ENCODE measurements at places on chromosomes 6 and 20.
A peak's percentile ranks its signal among the peaks of the same experiment; 100 is the strongest.

GRCh38 chr20:16352321-16352720 is 220.9 kb downstream of the KIF16B start:
- no peak for DNase-seq

DNA sequence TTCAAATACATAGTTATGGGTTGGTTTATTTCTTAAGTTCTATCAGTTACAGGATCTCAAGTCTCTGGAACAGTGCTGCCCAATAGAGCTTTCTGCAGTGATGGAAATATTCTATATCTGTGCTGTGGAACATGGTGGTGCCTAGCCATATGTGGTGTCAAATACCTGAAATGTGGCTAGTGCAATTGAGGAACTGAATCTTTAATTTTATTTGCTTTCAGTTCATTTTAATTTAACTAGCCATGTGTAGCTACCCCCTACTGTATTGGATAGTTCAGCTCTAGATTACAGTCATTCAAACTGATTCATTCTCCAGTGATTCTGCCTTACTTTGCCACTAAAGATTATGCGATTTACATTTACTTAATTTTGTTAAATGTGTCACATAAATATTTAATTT is 503.2 kb downstream of the CDKAL1 start:
- DNase-seq = no peak

GRCh38 chr6:45366534-45366933 is 11.2 kb downstream of the SUPT3H start:
- no peak for DNase-seq

DNA sequence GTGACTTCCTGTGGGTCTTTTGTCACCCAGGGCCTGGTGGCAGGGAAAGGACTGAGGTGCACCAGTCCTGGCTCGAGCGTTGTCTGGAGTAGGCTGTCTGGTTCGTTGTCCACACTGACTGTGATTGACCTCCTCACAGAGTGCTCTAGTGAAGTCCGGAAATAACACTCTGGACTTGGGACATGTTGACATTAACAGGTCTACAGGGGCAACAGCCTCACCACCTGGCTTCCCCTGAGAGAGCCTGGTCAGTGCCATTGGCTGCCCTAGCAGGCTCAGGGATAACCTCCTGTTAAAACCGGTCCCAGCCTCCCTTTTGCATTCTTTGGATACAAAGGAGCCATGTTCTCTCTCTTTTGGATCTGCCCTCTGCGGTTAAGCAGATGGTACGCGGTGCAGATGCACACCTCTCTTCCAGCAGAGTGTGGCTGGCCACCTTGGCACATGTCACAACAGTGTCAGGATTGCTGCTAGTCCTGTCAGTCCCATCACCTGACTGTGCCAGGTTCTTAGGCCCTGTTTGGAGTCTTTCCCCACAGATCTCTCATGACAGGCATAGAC is 46.2 kb downstream of the CDS2 start:
- no peak for DNase-seq

- DNase-seq = no peak
Measured at GRCh38 chr6:106146852-106147351, 60.8 kb downstream of the PRDM1 start.

DNA sequence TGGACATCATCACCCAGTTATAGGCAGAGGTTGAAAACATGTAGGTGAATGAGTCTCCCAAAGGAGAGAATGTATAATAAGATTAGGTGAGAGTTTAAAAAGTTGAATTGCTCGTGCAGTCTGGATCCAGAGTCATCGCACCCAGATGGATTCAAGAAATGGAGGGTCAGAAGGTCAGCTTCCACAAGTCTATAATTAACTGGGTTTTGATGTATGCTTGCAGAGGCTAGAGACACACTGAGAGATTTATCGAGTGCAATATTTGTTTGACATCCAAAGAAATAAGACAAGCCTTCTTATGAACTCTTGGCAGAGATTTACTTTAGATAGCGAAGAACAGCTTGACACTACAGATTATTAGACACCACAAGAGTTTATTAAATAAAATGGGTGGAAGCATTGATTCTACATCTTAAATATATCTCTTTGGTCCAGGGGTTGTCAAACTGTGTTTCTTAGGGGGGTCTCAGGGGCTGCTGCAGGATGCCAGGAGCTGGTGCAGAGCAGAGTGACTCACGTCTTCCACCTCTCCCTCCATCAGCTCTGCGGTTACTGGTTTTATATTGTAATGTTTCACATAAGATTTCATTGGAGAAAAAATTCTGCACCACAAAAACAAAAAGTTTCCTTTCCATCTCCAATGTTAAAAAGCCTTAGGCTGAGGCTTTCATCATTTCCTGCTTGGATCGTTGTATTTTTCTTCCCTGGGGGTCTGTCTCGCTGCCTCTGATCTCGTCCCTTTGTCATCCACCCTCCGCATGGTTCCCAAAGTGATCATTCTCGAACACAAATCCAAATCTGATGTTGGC is 176.2 kb upstream of the AHI1 start:
- DNase-seq = no peak

- DNase-seq = peak; percentile 47
Measured at GRCh38 chr6:44925100-44925739, 402.9 kb upstream of the RUNX2 start.

- DNase-seq = peak; percentile 66
Measured at GRCh38 chr6:25089442-25089841, 153.7 kb upstream of the RIPOR2 start.

DNA sequence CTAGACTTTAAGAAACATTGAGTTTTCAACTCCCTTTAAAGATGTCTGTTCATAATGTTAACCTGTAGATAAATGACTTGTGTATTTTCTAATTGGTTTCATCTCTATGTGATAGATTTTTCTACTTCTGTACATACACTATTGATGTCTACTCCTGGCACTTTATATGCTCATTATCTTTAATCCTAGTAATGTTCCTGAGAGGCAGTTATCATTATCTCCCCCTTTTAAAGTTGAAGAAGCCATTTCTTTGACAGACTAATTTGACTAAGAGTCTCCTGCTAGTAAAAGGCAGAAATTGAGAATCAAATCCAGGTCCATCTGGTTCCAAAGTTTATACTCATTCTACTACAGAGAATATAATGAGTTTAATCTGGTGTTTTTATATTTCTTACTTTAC is 137.2 kb upstream of the SAMD5 start:
- no peak for DNase-seq
